NK-92 treated with Interleukin-12 subunit alpha and Interleukin-12 subunit beta, amount 100 ng/mL, for 24 hours (cell line): ENCODE measurements at places on chromosomes 16 and 17.

DNA sequence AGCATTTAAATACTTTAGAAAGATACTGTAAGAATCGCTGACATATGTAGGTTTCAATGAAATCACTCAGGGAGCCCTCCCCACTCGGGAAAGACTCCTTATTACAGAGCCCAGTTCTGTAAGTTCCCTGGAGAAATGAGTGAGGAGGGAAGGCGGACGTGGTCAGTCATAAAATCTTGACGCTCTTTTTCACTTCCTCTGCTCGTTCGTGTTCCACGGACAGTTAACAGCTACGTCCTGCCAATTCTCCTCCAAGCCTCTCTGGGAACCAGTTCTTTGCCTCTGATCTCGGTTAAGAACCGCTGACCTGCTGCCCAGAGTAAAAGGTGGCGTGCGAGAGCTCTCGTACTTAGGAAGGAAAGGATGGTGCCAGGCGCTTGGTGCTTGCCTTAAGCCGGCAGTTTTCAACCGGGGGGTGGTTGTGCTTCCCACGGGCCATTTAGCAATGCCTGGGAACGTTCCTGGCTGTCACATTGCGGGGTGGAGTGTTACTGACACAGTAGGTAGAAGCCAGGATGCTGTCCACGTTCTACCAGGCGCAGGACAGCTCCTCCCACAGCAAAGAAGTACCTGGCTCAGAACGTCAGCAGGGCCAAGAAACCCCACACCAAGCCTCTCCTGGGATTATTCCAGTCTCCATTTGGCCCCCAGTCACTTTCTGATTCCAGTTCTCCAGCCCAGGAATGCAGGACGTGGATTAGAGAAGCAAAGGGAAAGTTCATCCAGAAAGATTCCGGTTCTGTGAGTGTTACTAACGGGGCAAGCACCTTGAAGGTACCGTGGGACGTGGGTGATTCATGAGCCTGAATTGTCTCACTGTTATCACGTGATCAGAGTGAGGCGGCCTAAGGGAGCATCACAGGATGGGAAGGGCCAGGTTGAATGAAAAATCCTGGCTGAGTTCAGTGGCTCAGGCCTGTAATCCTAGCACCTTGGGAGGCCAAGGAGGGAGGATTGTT is 87.7 kb downstream of the MRM3 start:
- DNase-seq: no peak

- DNase-seq: no peak
These were observed 33.1 kb downstream of the HS3ST2 start for GRCh38 chr16:22847100-22847499.

- DNase-seq: no peak
These were observed 102.7 kb downstream of the ABCC6 start for GRCh38 chr16:16120382-16121184.

GRCh38 chr16:54933281-54934011 is 2.8 kb downstream of the IRX5 start:
- DNase-seq: no peak

- no peak for DNase-seq
These were observed 33.6 kb downstream of the BEAN1 start for GRCh38 chr16:66460703-66461102.

DNA sequence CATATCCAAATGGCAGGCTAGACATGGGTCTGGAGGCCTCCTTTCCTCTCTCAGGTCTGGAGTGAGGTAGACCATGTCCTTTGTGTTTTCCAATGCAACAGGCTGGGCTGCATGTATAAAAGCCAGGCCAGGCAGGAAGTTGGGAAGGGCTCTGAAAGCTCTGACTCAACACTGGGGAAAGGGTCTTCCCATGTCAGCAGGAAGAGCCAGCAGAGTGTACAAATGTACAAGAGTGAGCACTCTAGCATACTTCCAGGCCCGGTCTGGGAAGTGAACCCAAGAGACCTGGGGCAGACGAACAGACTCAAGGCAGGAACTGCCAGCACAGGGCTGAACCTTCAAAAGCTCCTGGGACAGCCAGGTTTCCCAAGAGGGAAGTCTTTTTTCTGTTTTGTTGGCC is 7.0 kb downstream of the ATPAF2 start:
- no peak for DNase-seq

DNA sequence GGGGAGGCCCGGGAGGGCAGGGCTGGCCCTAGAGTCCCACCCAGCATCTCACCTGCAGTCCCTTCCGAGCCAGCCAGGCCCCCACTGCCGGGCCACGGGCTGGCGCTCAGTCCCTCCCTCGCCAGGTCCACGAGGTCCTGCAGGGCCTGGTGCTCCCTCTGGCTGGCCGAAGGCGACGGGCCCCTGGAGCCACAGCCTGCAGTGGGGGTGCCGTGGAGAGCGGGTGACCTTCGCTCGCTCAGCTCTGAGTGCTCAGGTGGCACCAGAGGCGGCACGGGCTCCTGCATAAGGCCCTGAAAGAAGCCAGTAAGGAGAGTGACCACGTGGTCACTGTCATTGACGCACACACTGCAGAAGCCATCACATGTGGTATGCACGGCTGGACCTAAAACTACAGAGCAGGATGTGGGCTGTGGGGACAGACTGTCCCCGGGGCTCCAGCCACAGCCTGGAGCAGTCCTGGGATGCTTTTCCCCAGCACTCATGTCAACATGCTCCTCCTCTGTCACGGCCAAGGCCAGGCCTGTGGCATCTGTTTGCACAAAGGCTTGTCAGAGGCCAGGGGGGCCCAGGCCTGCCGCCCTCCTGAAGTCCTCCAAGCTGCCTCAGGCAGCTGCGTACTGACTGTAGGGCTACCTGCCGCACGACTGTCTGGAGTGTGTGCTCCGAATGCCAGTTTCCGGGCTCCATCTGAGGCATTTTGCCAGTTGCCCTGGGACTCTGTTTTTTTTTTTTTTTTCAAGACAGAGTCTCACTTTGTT is 15.1 kb downstream of the SLX4 start:
- DNase-seq: no peak

DNA sequence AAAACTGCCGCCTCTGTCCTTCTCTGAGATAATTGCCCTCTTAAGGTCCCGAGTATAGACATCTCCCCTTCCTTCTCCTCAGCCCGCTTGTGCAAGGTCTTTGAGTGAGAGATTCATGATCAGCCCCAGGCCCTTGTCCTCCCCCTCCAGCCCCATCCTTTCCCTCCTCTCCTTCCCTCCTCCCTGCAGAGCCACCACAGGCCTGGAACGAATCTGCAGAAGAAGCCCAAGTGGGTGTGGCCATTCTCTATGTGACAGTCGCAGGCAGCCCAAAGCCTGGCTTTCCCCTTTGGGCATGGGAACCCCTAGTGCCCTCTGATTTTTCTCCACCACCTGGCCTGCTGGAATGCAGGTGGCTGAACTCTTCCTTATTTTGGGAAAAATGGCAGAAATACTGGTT is 7.2 kb upstream of the NDRG4 start:
- no peak for DNase-seq

DNA sequence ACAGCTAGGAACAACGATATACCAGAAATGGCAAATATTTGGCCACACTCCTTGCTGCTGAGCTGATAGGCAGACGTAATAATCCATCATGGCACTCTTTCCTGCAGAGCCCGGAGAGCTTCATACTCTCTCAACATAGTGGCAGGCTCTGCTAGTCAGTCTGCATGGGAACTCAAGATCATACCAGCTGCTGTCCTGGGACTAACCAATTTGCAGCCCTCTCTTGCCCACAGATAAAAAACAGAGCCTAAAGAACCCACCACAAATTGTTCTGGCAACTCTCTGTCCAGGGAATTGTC is 13.5 kb downstream of the GSDMB start:
- no peak for DNase-seq

DNA sequence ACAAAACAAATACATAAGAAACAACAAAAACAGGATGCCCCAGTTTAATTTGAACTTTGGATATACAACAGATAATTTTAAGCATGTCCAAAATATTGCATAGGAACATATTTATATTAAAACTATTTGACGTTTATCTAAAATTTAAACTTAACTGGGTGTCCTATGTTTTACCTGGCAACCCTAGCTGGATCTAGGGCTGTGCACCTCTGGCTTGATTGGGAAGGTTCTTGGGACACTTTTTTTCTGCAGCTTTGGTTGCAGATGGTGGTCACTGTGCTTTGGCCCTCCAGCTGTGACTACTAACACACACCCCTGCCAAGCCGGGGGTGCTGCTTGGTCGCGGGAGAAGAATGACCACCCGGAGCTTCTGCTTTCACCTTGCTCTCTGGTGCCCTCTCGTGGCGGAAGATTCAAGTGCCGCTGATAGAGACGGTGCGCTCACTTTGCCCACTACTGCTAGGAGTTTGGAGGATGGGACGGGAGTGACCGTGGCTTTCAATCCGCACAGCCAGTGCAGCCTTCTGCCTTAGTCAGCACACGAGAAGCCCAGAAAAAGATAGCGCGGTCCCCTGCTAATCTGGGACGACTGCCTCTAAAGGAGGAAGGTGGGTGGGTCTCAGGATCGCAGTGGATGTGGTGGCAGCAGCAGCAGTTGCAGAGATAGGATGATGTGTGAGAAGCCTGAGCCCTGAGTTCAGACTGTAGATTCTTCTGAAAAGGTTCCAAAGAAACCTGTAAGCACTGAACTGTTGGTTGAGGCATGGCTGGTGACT is 6.7 kb downstream of the SPACA3 start:
- peak; percentile 47 for DNase-seq

GRCh38 chr17:47989700-47990099 is 18.8 kb downstream of the CDK5RAP3 start:
- no peak for DNase-seq

- DNase-seq: no peak
These were observed 236.0 kb downstream of the UTP18 start for GRCh38 chr17:51496378-51496777.

DNA sequence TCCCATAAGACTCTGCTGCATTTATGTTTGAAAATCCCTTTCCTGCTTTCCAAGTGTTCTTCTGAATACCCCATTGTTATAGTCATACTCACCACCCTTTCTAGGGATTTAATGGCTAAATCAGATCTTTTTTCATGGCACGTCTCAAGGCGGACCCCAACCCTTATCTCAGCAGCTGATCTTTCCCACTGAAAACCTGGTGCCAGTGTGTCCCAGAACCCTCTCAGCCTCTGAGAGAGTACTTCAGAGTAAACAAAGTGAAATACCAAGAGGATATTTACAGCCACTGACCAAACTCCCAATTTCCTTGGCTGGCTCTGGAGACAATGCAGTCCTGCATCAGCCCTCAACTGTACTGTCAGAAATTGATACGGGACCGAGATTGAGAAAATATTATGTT is 101.7 kb downstream of the TMEM100 start:
- DNase-seq: no peak

GRCh38 chr17:64289741-64290141 is 26.7 kb upstream of the TEX2 start:
- DNase-seq: no peak

- peak; percentile 64 for DNase-seq
These were observed 21.1 kb downstream of the WIPI1 start for GRCh38 chr17:68435876-68436842.

DNA sequence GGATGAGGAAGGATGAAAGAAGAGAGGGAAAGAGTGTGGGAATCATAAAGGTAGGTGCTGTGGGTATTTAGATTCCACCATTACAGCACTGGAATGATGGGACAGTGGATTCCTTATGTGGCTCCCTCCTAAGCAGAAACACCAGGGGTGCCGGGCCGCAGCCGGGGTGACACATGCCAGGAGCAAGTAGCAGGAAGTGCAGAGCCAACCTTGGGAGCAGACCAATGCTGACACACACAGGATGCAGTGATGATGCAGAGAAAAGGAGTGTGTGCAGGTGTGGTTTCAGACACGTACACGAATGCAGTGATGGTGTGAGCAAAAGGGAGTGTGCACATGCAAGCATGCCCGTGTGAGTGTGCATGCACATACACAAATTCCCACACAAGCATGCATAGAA is 338.0 kb downstream of the SLC39A11 start:
- no peak for DNase-seq
